LHCN-M2 (cell line): ENCODE measurements at places on chromosomes 5 and 9. TPM values are rescaled to one million over a fixed set of nuclear protein-coding genes. Genes with fewer than 3 reads are reported as not detected.
A peak's percentile ranks its signal among the peaks of the same experiment; 100 is the strongest.

SMIM33 gene
- not detected in 2 replicates for total RNA-seq

MACROH2A1 gene
- total RNA-seq = 175 and 183 TPM in 2 replicates

FOXD4L3 gene
- total RNA-seq = not detected in 2 replicates

NADK2 gene
- 20.5 and 22.2 TPM in 2 replicates for total RNA-seq

TLN1 gene
- 356 and 415 TPM in 2 replicates for total RNA-seq

RANBP17 gene
- total RNA-seq = 0.86 and 4.6 TPM in 2 replicates

DNA sequence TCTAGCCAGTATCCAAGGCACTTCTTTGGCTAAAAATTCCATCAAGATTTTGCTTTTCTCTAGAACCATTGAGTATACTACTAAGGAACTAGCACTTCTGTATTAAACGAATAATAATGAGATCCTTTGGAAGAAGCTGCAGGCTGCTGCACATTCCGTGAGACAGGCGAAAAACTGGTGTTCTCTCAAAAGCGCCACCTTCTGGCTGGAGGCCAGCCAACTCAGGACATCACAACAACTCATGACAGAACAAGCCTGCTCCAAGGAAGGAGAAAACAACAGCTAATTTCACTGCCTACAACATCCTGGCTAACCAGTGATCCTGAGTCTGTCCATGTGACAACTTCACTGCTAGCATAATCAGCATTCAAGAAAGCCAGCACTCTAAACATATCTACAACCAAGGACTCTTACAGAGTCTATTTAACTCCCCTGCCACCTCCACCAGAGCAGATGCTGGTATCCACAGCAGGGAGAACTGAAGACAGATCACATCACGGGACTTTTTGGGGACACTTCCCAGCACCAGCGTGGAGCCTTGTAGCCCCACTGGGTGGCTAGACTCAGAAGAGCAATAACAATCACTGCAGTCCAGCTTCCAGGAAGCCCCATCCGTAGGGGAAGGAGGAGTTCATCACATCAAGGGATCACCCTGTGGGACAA is 150.5 kb downstream of the YTHDC2 start:
- DNase-seq = peak; percentile 50

- no peak for DNase-seq
Measured at GRCh38 chr5:142997591-142997990, 227.4 kb downstream of the ARHGAP26 start.

- peak; percentile 72 for DNase-seq
Measured at GRCh38 chr5:143244990-143245389, 158.5 kb downstream of the NR3C1 start.

DNA sequence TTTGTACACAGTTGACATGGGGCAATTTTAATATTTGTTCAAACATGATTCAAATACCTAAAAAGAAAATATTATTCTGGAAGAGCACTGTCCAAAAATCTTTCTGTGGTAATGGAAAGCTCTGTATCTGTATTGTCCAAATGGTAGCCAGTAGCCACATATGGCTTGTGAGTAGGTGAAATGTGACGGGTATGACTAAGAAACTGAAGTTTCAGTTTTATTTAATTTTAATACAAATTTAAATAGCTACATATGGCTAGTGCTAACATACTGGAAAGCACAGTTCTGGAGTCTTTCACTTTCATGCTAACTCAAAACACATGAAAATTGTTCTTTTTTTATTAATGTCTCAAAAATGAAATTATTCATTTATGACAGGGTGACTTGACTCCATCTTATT is 132.6 kb downstream of the PLK2 start:
- no peak for DNase-seq

DNA sequence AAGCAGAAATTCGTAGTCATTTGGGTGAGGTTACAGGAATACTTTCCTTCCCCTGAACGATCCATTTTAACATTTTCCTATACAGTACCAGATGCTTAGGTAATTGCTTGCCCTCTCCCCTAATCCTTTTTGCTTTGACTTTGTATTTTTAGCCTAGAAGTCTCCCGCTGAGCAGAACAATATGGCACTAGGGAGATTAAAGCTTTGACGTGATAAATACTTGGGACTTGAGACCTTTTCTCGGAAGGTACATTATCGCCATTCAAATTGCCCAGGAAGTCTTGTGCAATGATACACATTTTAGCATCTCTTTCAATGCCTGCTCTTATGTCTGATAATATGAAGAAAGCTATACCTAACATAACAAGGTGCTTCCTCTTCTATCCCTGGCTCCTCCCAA is 22.9 kb upstream of the SPATA31C2 start:
- no peak for DNase-seq

DNA sequence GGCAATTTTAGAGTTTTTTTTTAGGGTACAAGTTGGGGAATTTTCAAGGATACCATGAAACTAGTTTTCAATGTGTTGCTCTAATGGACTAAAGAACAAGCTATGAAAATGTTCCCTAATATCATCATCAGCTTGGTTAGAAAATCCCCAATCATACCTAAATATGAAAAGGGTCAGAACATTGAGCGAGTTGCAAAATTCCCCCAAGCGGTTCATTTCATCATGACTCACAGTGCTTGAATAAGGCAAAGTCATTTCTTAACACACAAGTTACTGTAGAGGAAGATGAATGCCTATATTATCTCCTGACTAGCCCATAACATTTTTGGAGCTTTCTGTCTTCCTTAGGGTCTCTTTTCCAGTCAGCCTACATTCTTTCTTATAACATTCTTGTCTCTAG is 62.7 kb downstream of the ST8SIA4 start:
- peak; percentile 77 for DNase-seq

- DNase-seq = no peak
Measured at GRCh38 chr9:136254381-136255165, 9.0 kb upstream of the QSOX2 start.

DNA sequence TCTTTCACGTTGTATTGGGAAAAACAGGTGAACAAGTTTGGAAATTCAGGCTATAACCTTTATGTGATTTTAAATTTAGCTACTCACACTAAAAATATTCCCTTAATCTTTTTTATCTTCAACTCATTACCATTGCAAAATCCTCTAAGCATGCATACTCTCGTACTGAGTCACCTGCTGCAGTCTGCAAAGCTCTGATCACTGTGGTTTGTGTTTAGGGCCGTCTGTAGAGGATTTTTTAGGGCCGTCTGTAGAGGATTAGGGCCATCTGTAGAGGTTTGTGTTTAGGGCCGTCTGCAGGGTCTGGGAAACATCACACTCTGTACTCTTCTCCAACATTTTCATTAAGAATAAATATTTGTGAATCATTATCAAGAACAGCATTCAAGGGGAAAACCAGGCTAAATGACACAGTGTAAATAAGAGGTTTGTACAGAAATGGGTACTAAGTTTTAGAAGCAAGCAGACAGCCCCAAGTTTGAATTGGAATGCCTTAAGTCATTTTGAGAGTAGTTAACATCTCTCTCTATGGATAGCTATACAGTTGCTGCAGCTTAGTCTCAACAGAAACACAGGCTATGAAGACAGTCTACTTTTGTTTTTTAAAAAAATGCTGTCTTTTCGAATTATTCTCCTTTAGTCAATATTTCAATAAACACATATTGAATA is 155.0 kb upstream of the TSLP start:
- peak; percentile 95 for DNase-seq

DNA sequence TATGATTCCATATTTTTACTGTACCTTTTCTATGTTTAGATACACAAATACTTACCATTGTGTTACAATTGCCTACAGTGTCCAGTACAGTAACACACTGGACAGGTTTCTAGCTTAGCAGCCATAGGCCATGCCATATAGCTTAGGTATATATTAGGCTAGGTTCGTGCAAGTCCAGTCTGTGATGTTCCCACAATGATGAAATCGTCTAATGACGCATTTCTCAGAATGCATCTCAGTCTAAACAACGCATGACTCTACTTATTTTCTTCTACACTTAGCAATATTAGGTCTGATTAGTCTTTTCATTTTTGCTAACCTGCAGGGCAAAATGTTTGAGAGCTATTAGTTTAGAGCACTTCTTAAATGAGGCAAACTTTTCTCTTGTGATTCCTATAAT is 22.7 kb downstream of the OR2S2 start:
- DNase-seq = no peak

DNA sequence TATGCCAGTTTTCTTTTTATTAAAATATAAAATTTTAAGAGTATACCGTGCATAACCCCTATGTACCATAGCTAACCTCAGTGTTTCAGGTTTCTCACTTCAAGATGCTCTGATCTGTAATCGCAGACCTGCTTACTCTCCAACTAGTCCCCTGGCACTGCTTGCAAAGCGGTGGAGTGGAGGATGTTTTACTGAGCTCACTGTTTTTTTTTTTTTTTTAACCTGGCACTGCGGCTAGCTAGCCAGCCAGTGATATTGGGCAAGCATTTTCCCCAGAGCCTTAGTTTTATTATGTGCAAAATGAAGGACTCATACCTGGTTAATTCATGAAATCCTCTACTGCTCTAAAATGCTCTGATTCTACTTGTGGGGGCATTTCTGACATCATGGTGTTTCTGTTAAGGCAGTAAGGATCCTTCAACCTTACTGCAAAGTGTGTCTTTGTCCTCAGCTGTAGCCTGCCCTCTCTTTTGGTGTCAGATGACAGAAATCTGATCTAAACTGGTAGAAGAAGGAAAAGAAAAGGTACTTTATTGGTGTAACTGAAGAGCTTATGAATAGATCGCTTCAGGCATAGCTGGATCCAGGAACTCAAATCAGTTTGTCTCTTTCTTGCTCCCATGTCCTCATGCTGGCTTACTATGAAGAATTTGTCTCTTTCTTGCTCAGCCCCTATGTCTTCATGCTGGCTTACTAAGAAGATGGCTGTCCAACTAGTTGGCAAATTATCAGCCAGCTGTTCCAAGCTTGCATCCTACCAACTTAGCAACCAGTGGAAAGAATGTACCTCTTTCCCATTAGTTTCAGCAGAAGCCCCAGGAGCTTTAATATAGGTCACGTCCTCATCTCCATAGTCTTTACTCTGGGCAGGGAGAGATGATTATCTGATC is 59.8 kb downstream of the DOCK2 start:
- DNase-seq = peak; percentile 88

DNA sequence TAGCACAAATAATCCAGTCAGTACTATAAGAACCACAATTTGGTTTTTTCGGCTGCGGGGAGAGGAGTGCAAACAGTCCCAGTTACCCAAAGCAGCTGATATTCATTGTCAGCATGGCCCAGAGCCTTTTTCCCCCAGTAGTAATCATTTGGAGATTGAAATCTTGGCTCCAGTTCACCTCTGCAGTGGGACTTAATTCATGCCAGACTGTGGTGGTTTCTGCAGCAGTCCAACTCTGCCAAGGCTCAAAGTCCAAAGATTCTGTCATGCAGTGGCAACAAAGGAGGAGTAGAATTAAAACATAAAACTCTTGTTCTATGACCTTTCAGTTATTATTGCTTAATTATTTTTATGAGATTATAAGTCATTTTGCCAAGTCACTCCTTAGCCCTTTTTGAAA is 25.0 kb upstream of the TRIM36 start:
- DNase-seq = no peak

GRCh38 chr5:180105827-180106312 is 34.3 kb upstream of the RNF130 start:
- DNase-seq = peak; percentile 36

DNA sequence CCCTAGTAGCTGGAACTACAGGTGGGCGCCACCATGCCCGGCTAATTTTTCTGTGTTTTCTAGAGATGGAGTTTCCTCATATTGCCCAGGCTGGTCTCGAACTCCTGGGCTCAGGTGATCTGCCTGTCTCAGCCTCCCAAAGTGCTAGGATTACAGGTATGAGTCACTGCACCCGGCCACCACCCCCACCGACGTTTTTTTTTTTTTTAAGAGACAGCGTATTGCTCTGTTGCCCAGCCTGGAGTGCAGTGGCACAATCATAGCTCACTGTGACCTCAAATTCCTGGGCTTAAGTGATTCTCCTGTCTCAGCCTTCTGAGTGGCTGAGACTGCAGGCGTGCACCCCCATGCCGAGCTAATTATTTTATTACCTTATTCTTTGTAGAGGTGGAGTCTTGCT is 38.2 kb downstream of the WDR70 start:
- DNase-seq = no peak

DNA sequence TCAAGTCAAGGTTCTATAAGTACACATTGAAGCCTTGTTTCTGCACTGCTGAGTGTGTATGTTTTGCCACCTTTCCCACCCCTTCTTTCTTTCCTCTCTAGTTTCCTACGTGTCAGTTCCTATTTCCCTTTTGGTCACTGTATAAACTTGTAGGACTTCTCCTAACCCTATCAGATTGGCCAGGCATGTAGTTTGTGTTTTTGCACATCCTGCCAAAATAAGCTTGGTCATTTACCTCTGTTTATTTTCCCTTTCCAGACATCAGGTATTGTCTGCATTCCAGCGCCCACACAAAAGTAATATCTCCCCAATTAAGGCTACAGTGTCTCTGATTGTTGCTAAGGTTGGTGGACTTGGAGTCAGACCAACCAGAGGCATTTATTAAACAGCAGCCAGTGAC is 252.9 kb upstream of the MPDZ start:
- no peak for DNase-seq
